ENCODE measurements at places on chromosomes 5 and 9.

GRCh38 chr9:78249542-78249941 is 13.7 kb downstream of the CEP78 start:
- DNase-seq = no peak

DNA sequence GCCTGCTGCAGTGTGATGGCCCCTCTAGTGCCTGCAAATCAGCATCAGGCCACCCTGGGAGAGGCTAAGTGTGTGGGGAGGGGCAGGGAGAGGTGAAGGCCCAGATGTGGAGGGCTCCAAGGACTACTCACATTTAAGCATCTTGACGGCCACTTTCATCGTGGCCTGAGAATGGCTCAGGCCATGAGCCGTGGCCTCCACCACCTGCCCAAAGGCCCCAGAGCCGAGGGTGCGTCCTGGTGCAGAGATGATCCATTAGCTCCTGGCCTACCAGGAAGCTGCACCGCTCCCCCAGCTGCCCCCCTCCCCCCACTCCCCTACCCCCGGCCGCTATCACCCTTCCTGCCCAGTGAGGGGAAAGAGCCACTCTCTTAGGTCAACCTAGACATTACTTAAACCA is 31.0 kb downstream of the PDGFRB start:
- DNase-seq = no peak

GRCh38 chr5:5342784-5343183 is 79.7 kb upstream of the ICE1 start:
- no peak for DNase-seq

GRCh38 chr9:131824953-131825495 is 85.1 kb upstream of the RAPGEF1 start:
- DNase-seq = no peak

- DNase-seq = no peak
These were observed 71.5 kb upstream of the MEF2C start for GRCh38 chr5:88954511-88954910.
